CD4-positive, alpha-beta T cell treated with Interleukin-15 for 4 hours (primary cell): ENCODE measurements at places on chromosomes 3 and 15.

- DNase-seq: no peak
Observed at GRCh38 chr3:150348500-150348899, 59.6 kb upstream of the TSC22D2 start.

GRCh38 chr3:19662486-19662885, 271.5 kb downstream of the EFHB start:
- no peak for DNase-seq

- no peak for DNase-seq
Observed at GRCh38 chr3:59836531-59836930, 786.7 kb upstream of the CFAP20DC start.

GRCh38 chr15:79195802-79196201, 86.7 kb upstream of the ANKRD34C start:
- DNase-seq: no peak

GRCh38 chr3:197942956-197943556, 6.9 kb upstream of the RPL35A start:
- DNase-seq: peak; percentile 57

DNA sequence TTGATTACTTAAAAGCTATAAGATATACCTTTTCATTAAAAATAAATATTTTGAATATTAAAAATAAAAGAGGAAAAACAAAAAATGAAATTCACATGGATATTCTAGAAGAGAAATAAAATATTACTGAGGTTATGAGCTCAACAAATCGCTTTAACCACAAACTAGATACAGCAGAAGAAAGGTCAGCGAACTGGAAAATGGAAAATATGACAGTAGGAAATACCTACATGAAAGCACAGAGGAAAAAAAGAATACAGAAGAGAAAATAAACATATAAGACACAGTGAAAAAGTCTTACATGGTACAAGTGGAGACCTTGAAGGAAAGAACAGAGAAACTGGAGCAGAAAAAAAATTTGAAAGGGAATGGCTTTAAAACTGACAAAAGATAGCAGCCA, 33.2 kb downstream of the SCAPER start:
- no peak for DNase-seq

DNA sequence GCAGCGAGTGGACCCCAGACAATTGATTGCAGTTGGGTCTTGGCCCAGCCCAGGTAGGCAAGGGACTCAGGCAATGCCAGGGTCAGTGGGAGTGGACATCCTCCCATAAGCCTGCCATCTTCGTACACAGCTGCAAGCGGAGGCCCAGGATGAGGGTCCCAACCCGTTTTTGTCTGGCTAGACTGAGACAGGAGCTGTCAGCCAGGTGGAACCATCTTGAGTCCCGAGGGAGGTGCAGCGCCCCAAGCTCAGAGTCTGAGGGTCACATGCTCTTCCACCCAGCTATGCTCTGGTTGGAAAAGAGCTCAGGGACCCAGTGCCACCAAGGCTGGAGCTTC, 22.6 kb upstream of the IP6K2 start:
- DNase-seq: no peak
